Activated T-cell treated with anti-CD3 and anti-CD28 coated beads for 4 hours (primary cell): ENCODE measurements at places on chromosomes 3 and 15.

DNA sequence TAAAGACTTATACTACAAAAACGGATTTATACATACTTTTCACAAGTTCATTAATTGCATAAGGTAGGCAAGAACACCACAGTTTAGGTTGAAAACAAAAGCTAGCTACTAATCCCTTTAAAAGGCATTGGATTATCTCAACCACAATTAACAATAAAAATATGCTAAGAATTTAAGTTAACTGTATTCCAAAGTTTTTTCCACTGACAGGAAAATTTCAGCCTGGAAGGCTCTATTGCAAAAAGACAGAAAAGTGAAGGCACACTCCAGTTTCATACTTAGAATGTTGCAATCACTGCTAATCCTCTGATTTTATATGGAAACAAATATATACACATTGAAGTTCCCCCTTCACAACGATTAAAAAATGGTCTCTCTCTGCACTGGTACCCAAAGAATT is 71.5 kb downstream of the TJP1 start:
- no peak for DNase-seq

- no peak for DNase-seq
These were observed 51.7 kb upstream of the HES1 start for GRCh38 chr3:194084284-194084683.

DNA sequence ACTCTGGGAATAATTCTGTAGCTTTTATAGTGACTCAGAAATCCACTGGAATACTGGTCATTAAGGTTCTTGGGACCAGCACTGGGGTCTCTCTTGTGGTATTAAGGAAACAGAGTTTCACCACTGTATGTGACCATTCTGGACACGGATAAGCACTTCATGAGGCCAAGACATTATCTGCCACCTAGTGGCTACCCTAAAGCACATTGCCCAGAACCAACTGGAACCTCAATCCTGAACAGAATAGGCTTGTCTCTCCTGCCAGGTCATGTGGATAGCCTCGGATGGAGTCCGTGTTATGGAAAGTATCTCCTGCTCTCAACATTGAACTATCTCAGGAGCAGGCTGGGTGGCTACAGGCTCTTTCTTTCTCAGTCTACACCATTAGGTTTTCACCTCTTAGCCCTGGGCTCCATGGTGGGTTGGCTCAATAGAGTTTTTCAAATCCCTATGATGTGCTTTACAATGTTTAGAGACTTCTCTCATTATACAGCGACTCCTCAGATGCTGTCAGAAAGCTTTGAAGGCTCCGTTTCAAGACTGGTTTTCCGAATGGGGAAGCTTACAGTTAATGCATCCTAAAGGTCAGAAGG is 167.6 kb upstream of the ST8SIA2 start:
- no peak for DNase-seq

GRCh38 chr3:68817243-68817642 is 115.1 kb downstream of the TAFA4 start:
- DNase-seq: no peak

DNA sequence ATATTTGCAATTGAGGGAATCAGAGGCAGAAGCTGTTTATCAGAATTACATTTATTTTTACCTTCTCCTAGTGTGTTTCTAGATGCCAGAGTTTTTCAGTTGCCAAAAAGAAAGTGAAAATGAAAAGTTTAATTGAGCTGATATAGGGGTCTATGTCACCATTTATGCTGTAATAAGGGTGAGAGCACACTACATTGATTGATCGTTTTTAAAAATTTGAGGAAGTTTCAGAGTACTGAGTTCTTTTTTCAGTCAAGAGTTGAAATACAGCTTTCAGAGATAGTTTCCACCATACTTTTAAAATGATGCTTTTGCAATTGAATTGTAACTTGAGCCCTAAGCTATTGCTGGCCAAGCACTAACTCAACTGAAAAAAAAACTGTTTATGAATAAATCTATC is 326.9 kb downstream of the UNC13C start:
- no peak for DNase-seq

DNA sequence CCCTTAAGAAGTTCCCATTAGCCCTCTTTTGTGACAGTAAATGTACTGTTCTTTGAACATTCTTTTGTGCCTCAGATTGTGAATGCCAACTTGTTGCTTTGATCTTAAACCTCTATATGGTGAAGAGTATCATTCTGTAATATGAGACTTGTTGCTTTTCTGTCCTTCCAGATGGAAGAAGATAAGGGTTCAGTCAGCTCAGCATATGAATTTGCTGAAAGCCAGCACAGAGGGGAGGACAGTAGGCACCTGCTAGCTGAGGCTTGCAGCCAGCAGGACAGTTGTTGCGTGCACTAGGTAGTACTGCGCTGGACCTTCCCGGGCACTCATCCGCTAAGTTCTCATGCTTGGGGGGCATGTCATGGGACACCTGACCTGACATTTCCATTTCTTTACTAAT is 74.7 kb downstream of the DCUN1D1 start:
- no peak for DNase-seq

DNA sequence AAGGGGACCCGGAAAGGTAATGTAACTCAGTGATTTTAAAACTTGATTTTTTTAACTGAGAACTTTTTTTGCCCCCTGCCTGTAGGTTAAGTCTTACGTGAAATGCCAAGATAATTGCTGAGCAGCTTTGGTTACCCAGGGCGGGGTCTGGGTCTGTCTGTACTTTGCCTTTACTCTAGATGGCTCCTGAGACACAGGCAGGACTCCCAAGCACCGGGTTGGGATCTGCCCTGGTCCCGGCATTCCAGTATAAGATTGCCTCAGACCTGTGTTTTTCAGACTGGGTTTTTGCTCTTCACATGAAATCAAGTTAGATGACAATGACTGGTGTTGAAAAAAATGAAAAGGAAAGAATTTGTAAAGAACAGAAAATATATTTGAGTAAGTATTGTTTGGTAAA is 40.3 kb downstream of the WDR76 start:
- no peak for DNase-seq

GRCh38 chr3:24802614-24803013 is 308.0 kb upstream of the THRB start:
- DNase-seq: no peak

DNA sequence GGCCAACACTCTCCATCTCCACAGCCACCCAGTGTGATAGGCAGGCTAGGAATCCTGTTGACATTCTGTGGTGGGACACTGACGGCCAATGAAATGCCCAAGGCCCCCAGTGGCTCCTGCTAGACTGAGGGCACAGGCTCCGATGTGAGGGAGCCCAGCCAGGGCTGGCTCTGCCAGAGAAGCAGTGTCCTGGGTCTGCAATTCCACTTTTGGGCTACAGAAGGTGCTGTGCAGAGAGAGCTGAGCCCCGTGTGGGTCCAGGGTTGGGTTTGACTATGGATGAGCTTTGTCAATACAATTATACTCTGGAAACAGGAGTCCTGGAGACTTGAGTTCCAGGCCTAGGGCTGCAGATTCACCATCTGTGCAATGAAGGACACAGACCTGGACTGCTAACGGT is 55.7 kb upstream of the TMEM115 start:
- no peak for DNase-seq

DNA sequence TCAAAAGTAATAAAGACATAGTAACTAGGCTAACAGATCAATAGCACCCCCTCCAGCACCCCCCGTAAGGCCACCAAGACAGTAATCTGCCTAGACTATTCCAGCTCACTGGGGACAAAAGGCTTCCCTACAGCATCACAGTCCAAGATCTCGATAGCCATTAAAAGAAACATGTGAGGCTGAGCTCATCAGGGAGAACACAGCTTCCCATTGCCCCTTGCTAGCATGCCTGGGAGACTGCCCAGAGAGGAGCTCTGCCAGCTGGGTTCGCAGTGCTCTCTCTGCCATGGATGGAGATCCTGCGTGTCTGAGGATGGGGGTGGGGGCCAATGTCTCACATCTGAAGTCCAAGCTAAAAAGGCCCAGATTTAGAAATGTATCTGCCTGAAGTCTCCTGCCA is 17.8 kb downstream of the LRIG1 start:
- no peak for DNase-seq

DNA sequence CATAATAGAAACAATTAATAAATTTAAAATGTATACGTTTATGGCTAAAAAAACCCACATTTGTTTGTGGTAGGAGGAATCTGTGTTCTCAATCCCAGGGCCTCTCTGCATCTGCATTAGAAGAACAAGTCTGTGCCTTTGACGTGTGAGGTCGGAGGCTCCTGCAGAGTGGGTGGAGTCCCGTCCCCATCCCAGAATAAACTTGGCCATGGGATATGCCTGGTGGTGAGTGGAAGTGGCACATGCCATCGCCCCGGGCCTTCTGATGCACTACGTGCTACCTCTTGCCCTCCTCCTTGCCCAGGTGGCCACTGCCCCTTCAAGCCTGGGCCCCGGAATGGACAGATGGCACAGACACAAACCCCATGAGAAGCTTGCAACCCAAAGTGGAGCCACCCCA is 131.1 kb upstream of the NSMCE3 start:
- no peak for DNase-seq

DNA sequence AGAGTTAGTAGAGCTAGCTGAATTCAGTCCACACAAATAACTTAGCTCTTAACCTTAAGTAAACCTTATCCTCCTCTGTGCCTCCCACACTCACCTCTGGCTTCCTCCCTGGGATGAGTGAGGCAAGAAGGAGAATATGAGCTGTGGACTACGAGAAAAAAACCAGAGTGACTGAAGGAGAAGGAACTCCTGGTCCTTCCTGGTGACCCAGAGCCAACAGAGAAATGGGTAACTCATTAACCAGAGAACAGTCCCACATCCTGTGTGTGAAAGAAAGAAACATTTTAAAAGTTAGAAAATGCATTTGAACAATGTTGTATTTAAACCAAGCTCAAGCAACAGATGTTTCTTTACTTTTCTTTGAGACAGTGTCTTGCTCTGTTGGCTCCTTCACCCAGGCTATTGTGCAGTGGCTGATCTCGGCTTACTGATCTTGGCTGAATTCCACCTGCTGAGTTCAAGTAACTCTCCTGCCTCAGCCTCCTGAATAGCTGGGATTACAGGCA is 27.5 kb upstream of the FAM81A start:
- DNase-seq: no peak

DNA sequence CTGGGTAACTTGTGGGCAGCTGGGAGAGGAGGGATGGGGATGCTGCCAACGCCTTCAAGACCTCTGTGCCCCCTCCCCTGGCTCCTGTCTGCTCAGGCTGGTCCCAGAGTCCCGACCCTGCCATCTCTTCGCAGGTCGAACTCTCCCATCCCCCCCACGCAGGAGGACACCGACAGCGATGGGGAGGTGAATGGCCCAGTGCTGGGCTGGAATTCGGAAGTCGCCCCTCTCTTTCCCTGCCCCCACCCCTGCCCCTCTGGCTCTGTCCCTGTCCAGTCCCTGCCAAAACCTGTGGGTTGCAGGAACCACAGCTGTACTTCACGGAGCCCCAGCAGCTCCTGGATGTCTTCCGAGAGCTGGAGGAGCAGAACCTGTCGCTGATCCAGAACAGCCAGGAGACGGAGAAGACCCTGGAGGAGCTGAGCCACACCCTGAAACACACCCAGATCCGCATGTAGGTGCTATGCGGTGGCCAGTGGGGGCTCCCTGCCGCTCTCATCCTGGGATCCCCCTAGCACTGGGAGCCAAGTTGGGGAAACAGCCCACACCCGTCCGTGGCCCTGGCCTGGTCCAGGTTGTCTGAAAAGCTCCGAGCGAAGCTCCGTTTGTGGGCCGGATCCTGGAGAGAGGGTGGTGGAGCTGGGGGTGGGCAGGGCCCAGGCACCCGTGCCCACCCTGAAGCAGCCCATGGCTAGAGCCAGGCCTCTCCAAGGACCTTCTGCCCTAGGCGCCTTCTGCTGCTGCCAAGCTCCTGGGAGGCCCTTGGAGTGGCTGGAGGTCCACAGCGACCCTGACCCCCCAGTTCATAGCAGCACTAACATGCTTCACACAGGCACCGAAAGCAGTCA is 28.7 kb downstream of the CFAP100 start:
- DNase-seq: no peak

DNA sequence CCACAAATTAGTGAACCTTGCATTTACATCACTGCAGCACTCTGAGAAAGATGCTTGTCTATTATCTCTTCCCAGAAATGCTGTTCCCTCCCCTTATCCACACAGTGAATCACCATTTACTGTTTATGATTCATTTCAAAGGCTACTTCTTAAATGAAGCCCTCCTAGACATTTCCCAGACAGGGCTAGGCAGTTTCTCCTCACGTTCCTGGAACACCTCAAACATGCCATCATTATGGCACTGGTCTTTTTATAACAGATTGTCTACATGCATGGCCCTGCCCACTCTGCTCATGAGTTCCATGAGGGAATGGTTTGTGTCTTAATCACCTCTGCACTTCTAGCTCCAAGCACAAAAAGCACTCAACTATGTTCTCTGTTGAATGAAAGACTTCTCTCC is 32.2 kb upstream of the TM2D3 start:
- no peak for DNase-seq

DNA sequence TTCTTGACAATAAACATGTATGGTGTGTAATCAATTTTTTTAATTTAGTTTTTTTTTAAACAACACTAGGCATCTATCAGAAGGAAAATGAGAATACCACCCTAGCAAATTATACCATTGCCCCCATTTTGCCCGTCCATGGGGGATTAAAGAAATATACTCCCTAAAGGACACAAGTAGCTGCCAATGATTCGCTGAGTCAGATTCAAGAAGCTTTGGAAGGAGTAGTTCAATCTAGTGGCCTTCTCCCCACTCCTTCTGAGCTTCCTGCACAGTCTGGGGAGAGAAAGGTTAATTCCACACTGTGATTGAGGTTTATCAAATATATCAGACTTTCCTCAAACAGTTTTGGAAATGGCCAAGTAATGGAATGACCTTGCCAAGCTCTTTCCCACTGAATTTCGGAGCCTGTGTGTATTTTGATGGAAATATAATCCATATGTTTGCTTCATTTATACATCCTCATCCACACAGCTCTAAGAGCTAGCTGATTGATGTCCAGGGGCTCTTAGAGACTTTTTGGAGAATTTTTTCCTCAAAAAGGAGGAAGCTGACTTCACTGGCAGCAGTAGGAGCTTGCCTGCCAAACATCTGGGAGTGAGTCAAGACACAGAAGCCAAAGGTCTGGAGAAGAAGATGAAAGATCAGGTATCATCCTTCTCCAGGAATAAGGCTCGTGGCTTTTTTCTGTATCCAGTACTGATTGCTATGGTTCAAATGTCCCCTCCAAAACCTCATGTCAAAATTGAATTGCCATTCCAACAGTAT is 478.5 kb upstream of the PROK2 start:
- no peak for DNase-seq

- no peak for DNase-seq
These were observed 26.8 kb upstream of the NOX5 start for GRCh38 chr15:68987676-68988075.

DNA sequence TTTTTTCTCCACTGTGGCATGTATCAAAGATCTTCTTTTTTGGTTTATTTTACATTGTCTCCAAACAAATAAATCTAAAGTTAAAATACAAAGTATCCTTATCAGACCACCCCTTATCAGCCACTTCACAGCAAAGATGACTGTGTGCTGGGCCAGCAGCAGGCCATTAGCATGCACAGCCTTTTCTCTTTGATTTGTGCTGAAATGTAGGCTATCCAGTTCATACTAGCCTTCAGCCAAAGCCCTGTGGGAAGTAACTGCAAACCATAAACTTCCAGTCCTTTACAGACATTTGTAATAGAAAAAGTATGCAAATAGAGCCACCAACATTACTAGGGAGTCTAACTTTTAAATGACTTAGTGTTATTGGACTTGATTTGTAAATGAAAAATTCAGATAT is 816.3 kb downstream of the FHIT start:
- DNase-seq: no peak

- DNase-seq: no peak
These were observed 41.1 kb upstream of the PLXNA1 start for GRCh38 chr3:126941721-126942270.

- no peak for DNase-seq
These were observed 633.4 kb upstream of the KCNMB2 start for GRCh38 chr3:177902876-177903275.
